ENCODE measurements at places on chromosomes 6 and 20. TPM values are rescaled to one million over a fixed set of nuclear protein-coding genes. Genes with fewer than 3 reads are reported as not detected.

- DNase-seq = no peak
Measured at GRCh38 chr6:29627755-29628418, 5.1 kb downstream of the GABBR1 start.

GRCh38 chr6:157220485-157220884 is 102.8 kb downstream of the TMEM242 start:
- no peak for DNase-seq

- no peak for DNase-seq
Measured at GRCh38 chr6:113879186-113880096, 22.3 kb downstream of the MARCKS start.

DNA sequence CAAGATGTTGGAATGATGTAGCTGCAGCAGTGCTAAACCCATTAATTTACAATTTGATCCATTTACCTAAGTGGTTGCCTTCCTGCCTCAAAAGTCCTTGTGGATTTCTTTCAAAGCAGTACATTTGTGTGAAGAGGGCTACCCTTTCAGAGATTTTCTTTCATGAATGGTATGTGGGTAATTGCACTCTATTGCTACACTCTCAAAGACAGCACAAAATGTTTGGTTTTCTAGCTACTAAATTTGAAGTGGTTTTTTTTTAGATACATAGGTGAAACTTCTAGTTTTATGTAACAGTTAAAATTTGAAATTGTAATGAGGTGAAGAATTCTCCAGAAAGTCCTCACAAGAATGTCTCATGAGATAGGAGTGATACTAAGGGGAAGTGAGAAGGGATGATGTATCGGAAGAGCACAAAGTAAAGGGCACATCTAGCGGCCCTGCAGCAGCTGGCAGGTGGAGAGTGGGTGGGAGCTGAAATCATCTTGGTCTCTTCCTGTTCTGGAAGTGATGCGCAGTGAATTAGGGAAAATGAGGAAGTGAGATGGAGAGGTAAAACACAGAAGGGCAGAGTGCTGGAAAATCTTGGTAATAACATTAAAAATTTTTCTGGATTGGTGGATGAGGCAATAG is 236.8 kb upstream of the MAN1A1 start:
- no peak for DNase-seq

The BCAS1 gene
- total RNA-seq = not detected

The FAM162B gene
- total RNA-seq = not detected

- DNase-seq = no peak
Measured at GRCh38 chr20:62063315-62063980, 2.2 kb downstream of the TAF4 start.

- DNase-seq = no peak
Measured at GRCh38 chr6:29336269-29336668, 32.4 kb downstream of the OR5V1 start.

DNA sequence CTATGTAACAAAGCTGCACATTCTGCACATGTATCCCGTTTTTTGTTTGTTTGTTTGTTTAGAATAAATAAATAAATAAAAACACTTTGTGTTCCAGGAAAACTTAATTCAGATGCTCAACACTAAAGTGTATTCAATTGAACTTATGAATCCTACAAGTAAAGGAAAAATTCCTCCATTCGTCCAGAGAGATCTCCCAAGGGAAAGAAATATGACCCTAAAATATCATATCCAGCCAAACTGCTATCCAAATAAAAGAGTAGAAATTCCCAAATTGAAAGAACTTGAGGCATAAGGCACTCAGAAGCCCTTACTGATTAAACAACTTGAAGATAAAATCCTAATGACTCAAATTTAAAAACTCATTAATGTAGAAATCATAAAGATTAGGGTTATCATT is 90.4 kb downstream of the MOXD1 start:
- no peak for DNase-seq

GRCh38 chr6:148529010-148529409 is 186.4 kb downstream of the SASH1 start:
- no peak for DNase-seq

GRCh38 chr6:79632580-79632979 is 1.5 kb downstream of the SH3BGRL2 start:
- no peak for DNase-seq

GRCh38 chr20:52812231-52812847 is 159.8 kb upstream of the TSHZ2 start:
- no peak for DNase-seq

- no peak for DNase-seq
Measured at GRCh38 chr20:19582782-19583181, 175.3 kb upstream of the RIN2 start.

DNA sequence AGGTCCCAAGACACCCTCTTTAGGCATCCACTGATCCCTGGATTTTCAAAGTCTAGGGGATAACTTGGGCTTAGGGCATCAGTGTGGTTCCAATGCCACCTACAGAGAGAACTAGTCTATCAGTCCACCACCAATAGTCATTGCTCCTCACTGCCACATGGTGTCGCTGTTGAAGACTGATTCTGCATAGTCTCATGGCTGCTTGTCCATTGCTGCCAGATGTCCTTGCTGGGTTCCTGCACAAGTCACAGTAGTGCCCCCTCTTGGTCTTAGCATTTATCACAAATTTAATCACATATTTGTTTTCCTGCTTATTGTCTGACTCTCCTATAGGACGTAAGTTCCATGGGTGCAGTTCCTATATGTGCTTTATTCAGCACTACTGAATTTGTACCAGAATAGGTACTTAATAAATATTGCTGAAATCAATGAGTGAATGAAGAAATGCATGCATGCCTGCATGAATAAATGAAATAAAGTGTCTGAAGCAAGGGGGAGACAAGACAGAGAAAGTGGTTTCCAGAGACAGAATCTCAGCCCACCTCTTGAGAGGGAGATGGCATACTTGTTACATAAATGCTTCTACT is 45.9 kb upstream of the RALY start:
- DNase-seq = peak; percentile 30

- no peak for DNase-seq
Measured at GRCh38 chr20:41275301-41275731, 42.2 kb downstream of the ZHX3 start.

DNA sequence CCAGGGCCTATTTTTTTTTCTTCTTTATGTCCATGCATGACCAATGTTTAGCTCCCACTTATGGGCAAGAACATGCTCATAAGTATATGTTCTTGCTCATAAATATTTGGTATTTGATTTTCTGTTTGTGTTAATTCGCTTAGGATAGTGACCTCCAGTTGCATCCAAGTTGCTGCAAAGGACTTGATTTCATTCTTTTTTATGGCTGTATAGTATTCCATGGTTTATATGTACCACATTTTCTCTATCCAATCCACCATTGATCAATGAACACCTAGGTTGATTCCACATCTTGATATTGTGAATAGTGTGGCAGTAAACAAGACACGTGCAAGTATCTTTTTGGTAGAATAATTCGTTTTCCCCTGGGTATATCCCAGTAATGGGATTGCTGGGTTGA is 78.1 kb downstream of the RTN4IP1 start:
- no peak for DNase-seq

The BEND6 gene
- total RNA-seq = not detected

DNA sequence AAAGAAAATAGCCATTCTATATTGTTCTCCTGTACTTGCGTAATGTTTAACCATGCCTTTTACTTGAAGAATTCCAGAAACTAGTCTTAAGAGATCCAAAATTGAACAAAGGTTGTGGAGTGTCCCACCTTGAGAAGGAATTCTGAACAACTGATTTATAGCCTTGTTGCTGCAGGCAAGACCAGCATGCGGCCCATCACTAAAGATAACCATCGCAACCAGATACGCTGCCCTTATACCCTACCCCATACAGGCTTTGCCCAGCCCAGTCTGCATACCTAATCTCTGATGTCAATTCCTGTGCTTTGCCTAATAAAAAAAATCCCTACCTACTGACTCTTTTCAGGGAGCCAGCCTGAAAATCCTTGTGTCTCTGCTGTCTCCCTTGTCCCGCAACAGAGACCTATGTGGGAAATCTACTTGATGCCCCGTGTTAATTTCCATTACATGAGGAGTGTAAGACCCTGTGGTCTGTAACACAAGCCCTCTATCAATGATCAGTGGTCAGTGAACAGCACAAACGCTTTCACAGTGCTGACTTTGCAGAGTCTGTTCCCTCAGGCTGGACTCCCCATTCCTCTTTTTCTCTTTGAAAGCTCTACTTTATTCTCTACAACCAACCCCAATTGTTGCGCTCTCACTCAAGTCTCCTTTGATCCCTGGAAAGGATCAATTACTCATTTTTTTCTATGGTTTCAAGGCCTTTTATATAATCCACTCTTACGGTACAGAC is 125.7 kb upstream of the BTBD3 start:
- DNase-seq = no peak

DNA sequence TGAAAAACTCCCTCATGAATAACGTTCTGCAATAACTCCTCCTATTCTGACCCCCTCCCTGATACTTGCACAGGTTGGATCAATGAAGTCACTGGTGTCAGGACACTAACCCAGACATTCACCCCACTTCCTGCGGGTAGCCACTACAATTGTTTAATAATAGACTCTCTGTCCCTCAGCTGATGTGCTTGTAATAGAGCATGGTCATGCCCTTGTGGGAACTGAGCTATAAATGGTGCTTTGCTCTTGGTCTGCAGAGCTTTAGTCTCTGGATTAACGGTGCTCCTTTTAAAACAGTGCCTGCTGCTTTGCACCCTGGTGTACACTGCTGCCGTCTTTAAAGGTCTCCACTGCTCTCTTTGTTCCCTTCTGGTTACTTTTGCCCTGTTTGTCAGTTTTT is 127.3 kb downstream of the BACH2 start:
- no peak for DNase-seq
